IMR-90 (cell line): ENCODE measurements at places on chromosomes 1 and 21. TPM values are rescaled to one million over a fixed set of nuclear protein-coding genes. Genes with fewer than 3 reads are reported as not detected.

The FAM72D gene
- 0.72 and 0.83 TPM in 2 replicates for total RNA-seq

The F13B gene
- total RNA-seq, result not detected in 2 replicates

GRCh38 chr21:14916676-14917141 lies 148.1 kb downstream of the NRIP1 start:
- peak; percentile 66 for DNase-seq

DNA sequence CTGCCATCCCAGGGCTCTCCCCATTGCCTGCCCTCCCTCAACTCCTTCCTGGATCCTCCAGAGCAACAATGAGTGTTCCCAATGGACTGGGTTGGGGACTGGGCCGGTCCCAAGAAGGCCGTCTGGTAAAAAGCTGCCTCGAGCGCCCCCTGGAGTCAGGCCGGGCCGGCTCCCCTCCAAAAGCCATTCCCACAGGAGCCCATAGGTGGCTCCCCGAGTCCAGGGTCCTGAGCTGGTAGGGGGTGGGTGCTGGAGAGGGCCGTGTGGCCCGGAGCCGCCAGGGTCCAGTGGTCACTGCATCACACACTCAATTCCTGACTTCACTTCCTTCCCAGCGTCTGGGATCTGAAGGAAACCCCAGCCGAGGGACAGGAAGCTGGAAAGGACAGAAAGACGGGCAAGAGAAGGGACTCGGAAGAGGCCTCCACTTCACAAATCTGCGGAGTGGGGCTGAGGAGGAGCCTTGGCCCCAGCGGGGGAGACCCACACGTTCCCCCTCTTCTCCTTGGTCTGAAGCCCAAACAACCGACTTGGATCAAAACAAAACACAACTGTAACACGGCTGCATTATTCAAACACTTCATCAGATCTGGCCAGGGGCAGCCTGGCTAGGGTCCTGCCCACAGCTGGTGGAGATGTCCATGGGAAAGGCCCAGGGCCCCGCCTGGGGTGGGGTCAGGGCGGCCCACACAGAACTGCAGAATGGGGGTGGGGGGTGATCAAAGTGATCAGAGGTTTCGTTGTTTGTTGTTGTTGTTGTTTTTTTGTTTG lies 10.9 kb upstream of the ALDH4A1 start:
- DNase-seq, result peak; percentile 82

DNA sequence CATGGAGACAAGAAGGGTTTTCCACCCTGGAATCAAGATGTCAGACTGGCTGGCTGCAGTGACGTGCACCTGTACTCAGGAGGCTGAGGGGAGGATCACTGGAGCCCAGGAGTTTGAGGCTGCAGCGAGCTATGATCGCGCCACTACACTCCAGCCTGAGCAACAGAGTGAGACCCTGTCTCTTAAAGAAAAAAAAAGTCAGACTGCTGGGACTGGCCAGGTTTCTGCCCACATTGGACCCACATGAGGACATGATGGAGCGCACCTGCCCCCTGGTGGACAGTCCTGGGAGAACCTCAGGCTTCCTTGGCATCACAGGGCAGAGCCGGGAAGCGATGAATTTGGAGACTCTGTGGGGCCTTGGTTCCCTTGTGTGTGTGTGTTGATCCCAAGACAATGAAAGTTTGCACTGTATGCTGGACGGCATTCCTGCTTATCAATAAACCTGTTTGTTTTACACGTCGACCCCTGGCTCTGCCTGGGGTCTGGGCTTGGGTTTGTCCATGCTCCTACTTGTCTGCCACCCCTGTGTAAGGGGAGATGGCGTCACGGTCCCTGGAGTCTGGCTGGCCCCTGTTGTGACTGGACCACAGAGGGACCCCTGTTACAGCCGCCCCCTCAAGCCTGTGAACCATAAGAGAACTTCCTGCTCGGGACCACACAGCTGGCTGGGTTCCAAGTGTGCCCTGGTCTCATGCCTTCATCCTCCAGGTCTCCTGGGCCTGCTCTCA lies 20.9 kb upstream of the VPS13D start:
- DNase-seq, result peak; percentile 68

DNA sequence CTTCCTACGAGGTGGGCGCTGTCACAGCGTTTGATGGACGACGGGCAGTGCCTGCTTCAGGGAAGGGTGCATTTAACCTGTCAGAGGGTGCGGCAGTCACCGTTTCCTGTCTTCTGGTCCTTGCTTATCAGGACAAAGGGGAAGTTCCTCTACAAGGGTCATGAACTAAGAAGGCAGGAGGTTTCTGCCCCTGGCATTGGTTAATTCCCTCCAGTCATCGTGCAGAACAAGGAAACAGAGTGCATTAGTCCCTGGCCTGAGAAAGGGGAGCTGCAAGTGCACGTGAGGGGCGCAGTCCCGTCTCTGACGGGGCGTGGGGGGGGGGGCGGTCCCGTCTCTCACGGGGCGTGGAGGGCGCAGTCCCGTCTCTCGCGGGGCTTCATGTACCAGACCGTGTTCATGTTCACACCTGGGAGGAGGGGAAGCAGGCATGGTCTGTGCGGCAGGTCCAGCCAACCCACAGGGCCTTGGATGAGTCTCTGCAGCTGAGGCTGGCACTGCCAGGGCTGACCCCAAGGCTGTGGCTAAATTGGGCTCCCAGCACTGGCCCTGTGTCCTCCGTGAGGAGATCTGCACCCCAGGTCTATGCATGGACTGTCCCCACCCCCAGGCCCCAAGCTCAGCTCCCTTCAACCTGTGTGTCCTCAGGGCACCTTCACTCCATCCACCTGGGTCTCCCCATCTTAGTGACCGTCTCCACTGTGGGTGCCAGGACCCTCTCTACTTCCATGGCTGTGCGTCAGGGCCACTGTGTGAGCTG lies 89.2 kb upstream of the COL6A1 start:
- no peak for DNase-seq

- no peak for DNase-seq
These were observed 2.7 kb upstream of the MPZL1 start for GRCh38 chr1:167718914-167719691.

- DNase-seq, result no peak
These were observed 1.5 kb downstream of the CD58 start for GRCh38 chr1:116569381-116569670.
